ENCODE measurements at places on chromosomes 12 and 14.

DNA sequence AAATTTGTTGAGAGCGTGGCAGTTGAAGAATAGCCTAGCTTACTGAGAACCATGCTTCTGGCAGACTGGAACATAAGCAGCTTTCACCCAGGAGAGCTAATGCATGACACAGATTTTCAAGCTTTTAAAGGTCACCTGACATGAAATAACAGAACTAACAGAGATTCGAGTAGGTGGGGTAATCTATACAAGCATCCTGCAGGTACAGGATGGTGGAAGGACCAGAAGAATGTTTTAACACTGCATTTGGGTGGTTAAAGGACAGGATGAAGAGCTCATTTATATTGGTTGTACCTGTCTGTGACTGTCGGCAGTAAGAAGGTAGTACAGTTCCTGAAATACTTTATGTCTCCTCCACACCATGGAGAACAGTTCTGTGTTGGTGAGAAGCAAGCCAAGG is 8.9 kb downstream of the PELI2 start:
- no peak for DNase-seq

GRCh38 chr12:114263056-114263805 is 142.7 kb downstream of the TBX5 start:
- no peak for DNase-seq

GRCh38 chr14:25308244-25308643 is 258.3 kb upstream of the STXBP6 start:
- DNase-seq, result no peak

GRCh38 chr12:124685689-124686369 is 118.4 kb upstream of the NCOR2 start:
- DNase-seq, result no peak
